ENCODE measurements at places on chromosomes 1 and 21.
A peak's percentile ranks its signal among the peaks of the same experiment; 100 is the strongest.

GRCh38 chr1:184283999-184284398 lies 102.8 kb upstream of the C1orf21 start:
- no peak for DNase-seq

- DNase-seq: no peak
These were observed 723 bp downstream of the CDC42BPA start for GRCh38 chr1:227317523-227318015.

- no peak for DNase-seq
These were observed 78.5 kb downstream of the LHX9 start for GRCh38 chr1:197995408-197996258.

DNA sequence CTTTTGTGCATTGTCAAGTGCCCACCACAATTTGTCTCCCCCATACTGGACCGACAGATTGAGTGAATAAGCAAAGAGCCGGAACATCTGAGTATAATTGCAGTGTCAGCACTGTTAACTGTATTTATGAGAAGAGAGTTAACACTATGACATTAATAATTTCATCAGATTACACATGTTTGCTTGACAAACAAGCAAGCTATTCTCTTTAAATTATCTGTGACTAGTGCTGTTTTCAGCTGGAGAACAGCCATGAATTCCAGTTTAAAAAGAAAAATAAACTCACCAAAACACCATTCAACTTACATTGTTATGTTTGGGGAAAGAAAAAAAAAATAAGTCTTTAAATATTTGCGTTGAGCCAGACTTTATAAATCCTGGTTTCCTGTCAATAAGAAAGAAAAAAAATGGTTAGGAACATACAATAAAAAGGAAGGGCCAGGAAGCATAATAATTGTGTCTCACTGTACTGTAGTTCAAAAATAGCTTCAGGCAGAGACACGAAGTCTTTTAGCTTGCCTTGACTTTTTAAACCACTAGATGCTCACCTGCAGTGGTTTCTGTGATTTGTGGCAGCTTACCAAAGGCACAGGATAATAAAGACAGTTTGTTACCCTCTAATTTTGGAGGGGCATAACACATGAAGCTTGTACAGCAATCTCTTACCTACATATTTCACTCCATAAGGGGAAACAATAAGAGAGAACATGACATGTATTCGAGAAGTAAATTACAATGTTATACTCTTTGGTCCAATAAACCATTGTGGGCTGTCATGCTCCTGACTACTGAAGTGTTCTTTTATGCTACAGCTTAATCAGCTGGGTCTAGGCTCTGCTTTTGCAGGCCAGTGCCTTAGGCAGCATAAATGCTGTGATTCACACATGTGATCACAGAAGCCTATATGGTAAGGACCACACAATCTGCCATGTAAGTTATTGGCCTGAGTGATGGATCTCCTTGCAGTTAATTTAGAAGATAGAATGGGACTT lies 302.0 kb upstream of the ADGRL2 start:
- no peak for DNase-seq

DNA sequence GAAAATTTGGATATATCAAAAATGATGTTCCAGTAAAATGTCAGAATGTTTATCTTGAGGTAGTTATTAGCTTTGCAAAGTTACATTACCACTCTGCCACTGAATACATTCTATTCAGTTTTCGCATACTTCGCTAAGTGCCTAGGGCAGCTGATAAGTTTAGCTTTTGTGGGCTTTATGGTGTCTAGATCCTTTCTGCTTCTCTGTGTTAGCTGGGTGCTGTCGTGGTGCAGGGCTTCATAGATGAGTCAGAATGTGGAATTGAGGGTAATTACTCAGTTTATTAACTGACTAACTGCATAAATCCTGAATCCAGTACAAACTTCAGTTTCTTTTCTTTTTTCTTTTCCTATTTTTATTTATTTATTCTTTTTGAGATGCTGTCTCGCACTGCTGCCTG lies 21.5 kb downstream of the NCAM2 start:
- DNase-seq: no peak

DNA sequence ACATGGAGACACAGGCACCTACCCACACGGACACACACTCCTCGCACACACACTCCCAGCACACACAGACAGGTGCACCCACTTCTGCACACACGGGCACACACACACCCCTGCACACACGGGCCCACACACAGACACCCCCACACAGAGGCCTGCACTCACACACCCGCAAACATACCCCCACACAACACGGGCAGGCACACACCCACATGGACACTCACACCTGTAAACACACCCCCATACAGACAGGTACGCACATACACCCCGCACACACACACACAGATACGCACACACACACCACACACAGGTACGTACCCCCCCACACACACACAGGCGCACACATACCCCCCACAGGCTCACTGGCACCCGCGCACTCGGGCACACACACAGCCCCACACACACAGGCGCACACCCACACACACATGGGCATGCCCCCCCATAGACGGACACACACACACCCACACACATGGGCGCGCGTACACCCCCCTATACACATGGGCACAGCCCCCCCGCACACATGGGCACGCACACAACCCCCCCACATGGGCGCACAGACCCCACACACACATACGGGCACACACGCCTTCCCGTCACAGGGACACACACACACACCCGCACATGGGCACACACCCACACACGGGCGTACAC lies 6.1 kb downstream of the ATAD3A start:
- no peak for DNase-seq

DNA sequence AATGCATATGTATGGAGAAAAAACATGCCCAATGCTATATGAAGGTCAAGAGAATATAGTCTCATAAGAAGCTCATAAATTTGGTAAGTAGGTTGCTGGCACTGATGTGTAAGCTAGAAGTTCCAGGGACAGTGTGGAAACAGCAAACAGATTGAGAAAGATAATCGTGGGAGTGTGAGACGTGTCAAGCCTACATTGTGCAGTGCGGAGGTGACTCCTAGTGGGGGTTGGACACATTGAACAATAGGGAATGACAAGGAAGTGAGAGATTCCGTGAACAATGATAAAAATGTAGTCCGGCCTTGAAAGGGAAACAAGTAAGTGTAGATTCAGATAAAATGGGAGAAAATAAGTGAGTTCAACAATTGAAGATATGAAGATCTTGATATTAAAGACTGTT lies 788.4 kb upstream of the PRMT6 start:
- no peak for DNase-seq

DNA sequence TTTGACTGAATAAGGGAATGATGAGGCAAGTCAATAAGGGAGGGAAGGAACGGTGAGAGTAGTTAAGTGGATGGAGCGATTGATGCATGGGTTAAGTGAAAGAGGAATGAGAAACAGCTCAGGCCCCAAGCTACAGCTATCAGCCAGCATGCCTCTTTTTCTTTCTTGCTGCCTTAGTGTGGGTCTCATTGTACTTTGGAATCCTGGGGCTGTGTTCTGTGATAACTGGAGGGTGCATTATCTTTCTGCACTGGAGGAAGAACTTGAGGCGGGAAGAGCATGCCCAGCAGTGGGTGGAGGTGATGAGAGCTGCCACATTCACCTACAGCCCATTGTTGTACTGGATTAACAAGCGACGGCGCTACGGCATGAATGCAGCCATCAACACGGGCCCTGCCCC lies 1.0 kb downstream of the TEX38 start:
- no peak for DNase-seq

DNA sequence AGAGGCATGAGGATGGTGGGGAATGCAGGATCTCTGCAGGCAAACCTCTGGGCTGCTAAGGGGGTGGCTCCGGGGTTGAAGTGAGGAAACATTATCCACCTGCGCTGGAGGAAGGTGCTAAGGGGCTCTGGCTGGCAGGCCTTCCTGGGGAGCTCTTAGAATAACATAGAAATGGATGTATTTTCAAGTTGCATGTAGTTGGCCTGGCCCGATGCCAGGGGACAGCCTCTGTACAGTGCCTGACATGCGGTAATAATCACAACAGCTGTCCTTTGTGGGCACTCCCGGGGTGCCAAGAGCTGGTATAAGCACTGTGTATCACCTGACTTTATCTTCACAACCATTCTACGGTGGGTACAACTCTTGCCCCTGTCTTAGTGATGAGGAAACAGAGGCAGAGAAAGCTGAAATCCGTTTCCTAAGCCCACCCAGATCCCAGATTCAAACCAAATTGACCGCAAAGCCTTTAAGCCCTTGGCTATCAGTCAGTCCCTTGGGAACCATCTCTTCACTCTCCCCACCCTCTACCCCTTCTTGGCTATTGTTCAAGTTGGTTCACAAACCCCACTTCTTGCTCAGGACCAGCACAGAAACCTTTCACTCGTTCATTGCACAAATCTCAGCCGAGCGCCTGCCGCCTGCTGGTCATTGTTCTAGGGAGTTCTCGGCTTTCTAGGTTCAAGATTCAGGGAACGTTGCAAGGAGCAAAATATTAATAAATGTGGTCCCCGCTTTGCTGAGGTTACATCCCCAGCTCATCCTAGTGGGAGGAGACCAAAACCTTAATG lies 30.9 kb downstream of the PADI4 start:
- DNase-seq: no peak

DNA sequence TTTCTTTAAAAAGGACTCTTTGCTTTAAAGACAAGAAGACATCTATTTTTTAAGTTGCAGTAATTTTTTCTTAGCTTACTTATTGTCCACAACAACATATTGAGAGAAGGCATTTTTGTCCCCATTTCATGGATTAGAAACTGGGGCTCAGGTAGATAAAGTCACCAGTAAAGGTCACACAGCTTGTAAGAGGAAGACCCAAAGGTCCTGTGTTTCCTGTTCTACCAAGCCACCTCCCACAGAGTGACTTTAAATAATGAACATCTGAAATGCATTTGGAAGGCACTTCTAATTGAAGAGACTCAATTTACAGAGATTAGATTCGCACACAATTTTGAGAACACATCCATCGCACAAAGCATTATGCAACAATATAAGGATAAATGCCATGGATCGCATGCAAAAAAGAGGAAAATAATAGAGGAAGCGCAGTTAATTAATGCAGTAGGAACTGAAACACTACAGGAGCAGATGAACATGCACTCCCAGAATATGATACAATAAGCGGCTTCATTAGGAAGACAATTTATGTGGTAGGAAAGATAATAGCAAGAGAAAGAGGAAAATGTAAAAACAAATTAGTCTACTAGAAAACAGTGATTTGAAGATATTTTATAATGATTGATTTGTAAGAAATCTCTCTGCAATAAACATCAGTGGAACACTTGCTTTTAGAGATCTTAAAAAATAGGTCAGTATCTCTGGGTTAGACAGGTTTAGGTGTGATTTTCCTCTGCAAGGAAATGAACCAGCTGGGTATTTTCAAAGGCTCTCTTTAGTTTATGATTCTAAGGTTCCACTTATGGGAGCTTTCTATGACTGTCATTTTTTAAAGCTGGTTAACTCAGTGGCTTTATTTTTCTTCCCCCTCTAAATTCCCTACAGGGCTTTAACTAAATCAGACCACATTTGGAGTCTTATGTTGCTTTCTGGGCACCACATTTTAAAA lies 27.1 kb upstream of the CD2 start:
- DNase-seq: no peak

GRCh38 chr21:37744551-37744950 lies 171.7 kb downstream of the KCNJ6 start:
- no peak for DNase-seq

GRCh38 chr1:93288558-93288957 lies 57.1 kb upstream of the DR1 start:
- no peak for DNase-seq

DNA sequence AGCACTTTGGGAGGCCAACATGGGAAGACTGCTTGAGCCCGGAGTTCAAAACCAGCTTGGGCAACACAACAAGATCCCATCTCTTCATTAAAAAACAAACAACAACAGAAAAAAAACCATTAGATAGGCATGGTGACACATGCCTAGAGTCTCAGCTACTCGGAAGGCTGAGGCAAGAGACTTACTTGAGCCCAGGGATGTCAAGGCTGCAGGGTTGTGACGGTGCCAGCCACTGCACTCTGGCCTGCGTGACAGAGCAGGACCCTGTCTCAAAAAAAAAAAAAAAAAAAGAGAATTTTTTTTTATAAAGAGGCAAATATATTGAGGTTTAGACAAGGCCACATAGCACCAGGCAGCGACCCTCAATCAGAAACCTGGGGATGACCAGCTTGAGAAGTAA lies 62.7 kb downstream of the HSF2BP start:
- no peak for DNase-seq

GRCh38 chr1:150692720-150693119 lies 4.2 kb downstream of the GOLPH3L start:
- no peak for DNase-seq

DNA sequence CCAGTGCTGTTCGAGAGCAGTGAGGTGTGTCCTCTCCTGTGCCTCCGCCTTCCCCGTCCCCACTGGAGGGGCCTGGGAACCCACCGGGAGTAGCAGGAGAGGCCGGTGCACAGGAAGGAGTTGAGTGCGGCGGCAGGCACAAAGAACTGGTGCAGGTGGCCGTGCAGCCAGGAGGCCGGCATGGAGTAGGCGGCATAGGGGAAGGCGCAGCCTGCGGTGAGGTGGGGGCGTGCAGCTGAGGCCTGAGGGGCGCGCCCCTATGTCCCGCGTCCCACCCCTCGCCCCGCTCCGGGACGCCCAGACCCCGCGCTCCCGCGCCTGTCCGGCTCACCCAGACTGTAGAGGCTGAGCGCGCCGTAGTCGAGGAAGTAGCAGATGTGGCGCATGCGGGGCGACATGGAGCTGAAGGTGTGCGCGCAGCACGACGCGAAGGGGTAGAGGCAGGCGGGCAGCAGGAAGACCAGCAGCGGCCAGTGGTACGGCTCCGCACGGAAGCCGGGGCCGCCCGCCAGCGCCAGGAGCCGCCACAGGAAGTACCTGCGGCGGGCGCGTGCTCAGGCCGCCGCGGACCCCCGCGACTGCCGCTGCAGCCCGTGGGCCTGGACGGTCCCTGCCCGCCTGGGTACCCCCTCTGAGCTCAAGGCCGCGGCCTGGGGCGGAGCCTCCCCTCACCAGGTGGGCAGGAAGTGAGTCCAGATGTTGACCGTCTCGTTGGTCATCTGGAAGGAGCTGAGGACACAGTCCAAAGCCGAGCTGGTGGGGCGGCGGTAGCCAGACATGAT lies 2.2 kb downstream of the PAQR6 start:
- peak; percentile 45 for DNase-seq

DNA sequence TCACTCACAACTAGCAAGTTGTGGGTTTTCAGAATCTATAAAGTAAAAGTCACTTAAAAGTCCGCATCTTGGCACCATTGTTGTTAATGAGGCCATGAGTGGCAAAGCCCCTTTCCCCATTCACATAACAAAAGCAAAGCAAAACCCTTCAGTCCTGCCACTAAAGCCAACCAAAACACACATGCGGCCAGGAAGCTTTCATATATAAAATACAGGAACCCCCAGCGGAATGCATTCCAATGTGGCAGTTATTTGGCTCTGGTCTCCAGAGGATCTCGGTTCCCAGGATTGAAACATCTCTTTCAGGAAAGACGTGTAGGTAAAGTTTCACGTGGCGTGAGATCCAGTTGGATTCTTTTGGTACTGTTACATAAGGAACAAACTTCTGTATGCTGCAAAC lies 2.5 kb upstream of the LBR start:
- DNase-seq: no peak

- no peak for DNase-seq
These were observed 79.4 kb downstream of the SSBP3 start for GRCh38 chr1:54326543-54327385.

DNA sequence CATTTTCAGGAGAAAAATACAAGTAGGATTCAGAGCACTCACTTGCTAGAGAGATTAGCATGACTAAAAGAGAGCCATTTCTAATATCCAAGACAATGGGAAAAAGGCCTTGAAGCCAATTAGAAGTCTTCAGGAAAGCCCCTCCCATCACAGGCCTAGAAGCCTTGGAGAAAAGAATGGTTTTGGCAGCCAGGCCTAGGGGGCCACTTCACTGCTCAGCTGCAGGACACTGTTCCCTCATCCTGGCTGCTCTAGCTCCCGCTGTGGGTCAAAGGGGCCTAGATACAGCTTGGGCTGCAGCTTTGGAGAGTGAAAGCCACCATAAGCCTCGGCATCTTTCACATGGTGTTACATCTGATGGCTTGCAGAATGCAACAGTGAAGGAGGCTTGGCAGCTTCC lies 62.8 kb downstream of the RGS4 start:
- no peak for DNase-seq

Measured in activated naive CD4-positive, alpha-beta T cell treated with Interleukin-2 at 50 U/mL for 16 hours (primary cell).